ENCODE measurements at places on chromosomes 11 and 22.

DNA sequence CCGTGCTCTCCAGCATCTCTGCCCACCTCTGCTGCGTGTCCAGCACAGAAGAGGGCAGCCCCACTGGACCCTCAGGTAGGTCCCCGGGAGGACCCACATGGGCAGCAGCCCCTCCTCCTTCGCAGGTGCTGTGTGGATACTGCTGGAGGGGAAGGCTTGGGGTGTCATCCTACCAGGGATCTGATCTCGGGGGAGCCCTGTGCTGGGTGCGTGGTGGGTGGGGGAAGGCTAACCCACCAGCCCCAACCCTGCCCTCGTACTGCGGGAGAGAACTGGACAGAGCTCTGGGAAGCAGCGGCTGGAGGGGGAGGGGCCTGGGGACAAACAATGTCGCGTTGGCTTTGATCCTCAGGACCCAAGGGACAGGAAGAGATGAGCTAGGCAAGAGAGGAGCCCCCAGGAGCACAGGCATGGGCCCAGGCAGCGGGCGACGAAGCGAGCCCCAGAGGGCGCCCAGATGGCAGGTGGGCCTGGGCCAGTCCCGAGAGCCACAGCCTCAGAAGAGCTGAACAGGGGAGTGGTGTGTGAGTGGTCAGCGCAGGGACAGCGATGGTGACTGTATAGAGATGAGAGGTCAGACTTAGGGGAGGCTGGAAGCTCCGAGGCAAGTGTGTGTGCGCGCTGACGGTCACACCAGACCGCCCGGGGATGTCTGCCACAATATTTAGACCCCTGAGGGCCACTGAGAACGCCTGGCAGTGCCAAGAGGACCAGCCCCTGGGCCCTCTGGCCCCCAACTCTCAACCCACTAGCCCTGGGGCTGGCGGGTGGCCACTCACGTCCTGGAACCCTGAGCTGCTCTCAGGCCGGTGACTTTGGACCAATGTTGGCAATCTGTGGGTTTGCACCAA lies 1.4 kb upstream of the PIM3 start:
- DNase-seq = no peak

DNA sequence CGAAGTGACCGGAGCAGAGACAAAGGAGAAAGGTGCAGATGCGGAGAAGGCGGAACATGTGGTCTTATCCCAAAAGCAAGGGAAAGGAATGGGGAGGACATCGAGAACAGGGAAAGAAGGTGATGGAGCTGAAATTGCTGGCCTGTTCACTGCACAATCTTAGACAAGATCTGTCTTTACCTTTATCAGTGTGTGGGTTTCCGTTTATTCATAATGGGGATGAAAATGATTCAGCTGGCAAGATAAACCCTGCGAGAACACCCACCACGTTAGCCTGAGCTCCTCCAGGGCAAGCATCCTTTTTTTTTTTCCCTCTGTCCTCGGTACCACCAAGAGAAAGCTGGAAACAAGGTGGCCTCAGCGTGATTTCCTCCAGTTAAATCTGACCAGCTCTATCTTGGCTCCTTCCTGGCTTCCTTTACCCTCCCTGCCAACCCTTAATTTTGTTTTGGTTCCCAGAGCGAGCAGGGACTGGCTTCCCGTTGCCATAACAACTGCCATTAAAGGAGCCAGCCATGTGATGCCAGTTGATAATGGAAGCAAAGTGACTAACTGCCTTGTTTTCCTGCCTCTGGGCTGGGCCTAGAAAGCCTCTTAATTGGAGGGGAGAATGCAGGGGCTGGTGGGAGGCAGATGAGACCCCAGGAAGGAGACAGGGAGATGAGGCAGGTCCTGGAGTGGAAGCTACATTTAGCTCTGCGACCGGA lies 4.2 kb downstream of the SGSM1 start:
- no peak for DNase-seq

- no peak for DNase-seq
Observed at GRCh38 chr22:44505796-44506354, 7.8 kb upstream of the RTL6 start.

DNA sequence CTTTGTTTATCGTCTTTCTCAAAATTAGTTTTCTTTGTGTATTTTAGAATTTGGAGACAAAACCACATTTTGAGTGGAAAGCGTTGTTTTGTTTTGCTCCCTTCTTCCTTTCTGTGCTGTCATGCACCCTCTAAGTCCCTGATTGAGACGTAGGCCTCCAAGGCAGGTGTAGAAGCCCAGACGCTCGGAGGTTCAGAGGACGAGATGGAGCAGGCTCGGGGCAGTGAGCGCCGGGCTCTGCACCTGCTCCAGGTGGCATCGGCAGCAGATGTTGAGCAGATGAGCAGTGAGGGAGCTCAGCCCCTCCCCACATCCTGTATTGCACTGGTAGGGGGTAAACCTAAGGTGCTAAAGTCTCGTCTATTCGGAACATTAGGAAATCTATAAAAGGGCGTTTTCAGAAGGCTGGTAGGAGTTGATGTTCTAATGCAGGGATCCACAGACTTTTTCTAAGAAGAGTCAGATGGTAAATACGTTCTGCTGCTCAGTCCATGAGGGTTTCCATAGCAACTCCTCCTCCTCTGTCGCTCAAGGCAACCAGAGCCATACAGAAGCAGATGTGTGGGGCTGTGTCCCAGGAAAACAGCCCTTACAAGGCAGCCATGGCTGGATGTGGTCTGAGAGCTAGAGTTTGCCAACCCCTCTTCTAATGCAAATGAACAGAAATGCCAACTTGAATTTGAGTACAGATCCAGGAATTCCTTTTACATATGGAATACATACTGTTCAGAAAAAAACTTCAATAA lies 724.2 kb downstream of the BRD1 start:
- DNase-seq = no peak

GRCh38 chr22:26057731-26058130 lies 111.5 kb upstream of the SEZ6L start:
- DNase-seq = no peak

DNA sequence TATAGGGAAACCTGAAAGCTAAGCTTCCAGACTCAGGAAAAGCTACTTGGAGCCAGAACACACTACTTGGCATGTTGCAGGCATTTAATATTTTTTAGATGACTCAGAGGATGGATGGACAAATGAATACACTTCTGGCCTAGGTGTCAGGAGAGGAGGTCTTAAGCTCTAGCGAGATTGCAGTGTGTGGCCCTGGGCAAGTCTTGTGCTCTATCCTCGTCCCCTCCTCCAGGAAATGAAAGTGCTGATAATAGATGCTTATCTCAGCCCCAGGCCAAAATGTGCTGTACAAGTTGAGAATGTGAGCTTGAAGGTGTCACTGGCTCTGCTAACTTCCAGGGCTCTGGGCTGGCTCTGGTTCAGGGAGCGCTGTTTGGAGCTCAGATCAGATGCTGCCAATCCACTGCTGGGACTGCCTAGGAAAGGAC lies 136.3 kb downstream of the PKNOX2 start:
- no peak for DNase-seq

- no peak for DNase-seq
Observed at GRCh38 chr22:28379075-28379779, 300.4 kb downstream of the TTC28 start.

- DNase-seq = no peak
Observed at GRCh38 chr11:8661001-8661795, 21.3 kb downstream of the TRIM66 start.

- DNase-seq = no peak
Observed at GRCh38 chr11:4697585-4697984, at the start of gene OR51E2. OR51E2 (minus strand) TSS chr11:4697853; CDS start chr11:4682711, 15,142 bp downstream.

DNA sequence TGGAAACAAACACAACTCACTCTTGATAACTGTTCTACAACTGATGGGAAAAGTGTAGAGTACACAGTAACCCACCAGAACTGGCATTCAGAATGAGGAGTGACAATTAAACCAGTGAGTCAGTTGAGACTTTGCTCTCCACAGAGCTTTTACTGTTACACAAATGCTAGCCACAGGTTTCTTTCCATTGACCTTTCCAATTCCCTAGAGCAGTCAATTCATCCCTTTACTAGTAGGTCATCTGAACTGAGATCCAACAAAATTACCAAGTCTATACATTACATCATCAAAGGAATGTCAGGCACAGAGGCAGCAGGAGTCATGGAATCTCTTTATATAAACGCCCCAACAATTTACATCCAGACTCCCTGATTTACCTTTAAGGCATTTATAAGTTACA lies 65.9 kb downstream of the PHF21A start:
- DNase-seq = no peak

Measured in activated CD4-positive, alpha-beta memory T cell treated with anti-CD3 and anti-CD28 coated beads, Interleukin-2, amount 10 ng/mL, durations not matched to agents 7 days and 5 days (primary cell).